ENCODE measurements at places on chromosomes 3 and 15.

GRCh38 chr3:194130807-194131589 is 5.0 kb upstream of the HES1 start:
- peak; percentile 96 for DNase-seq

DNA sequence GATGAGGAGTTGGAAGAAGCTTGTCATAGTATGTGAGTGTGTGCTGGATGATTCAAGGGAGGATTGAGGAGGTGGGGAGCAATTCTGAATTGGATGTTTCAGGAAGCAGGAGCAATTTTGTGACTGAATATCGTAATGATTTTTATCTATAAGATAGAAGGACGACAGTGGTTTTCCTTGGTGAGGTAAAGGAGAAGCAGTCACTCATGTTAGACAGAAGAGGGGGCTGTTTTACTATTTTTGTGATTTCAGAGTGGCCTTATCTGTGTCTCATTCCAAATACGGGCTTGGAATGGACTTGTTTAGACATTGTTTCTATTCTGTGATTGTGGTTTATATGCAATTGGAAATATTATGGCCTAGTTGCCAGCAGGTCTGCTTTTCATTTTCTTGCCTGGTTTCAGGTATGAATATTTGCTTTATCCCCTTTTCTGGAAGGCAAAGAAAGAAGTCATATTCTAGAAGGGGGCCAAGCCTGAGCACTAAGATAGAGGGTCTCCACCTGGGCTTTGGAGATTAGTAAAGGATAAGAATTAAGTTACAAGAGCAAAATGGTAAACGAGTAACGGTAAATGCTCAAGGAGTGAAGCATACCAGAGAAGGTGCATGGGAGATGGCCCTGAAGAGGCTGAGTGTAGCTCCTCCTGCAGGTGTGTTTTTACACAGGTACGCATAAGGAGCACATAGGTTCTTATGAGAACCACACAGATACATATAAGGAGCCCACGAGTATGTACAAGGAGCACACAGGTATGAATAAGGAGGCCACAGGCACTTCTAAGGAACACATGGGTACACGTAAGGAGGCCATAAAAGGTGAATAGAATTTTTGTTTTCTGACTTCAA is 124.6 kb upstream of the KCNAB1 start:
- peak; percentile 66 for DNase-seq

GRCh38 chr15:55858661-55859060 is 115.7 kb upstream of the PRTG start:
- no peak for DNase-seq

GRCh38 chr3:113531826-113532697 is at the start of gene SIDT1:
Gene SIDT1, plus strand, starts transcription at chr3:113532555. Its CDS starts 467 bp downstream, at chr3:113533022.
- peak; percentile 37 for DNase-seq

DNA sequence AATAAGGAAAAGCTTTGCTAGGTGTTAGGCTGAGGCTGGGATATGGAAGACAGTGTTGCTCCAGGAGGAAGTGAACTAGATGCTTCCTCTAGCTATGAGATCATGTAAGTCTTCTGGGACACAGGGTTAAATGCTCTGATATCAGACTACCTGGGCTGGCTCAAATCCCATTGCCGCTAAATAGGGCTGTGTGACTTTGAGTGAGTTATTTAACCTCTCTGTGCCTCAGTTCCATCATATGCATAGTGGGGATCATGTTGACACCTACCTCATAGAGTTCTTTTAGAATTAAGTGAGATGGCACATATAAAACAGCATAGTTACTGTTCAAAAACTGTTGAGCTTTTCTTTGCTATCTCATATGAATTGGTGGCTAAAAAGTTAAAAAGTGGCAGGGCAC is 12.6 kb downstream of the RPLP1 start:
- no peak for DNase-seq

DNA sequence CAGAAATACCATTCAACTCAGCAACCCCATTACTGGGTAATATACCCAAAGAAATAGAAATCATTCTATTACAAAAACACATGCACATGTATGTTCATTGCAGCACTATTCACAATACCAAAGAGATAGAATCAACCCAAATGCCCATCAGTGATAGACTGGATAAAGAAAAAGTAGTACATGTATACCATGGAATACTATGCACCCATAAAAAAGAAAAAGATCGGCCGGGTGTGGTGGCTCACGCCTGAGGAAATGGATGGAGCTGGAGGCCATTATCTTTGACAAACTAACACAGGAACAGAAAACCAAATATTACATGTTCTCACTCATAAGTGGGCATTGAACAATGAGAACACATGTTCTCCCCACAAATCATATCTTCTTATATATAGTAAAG is 75.7 kb upstream of the TNFSF10 start:
- DNase-seq = no peak

- no peak for DNase-seq
Observed at GRCh38 chr15:101272584-101272983, 4.7 kb downstream of the SELENOS start.

DNA sequence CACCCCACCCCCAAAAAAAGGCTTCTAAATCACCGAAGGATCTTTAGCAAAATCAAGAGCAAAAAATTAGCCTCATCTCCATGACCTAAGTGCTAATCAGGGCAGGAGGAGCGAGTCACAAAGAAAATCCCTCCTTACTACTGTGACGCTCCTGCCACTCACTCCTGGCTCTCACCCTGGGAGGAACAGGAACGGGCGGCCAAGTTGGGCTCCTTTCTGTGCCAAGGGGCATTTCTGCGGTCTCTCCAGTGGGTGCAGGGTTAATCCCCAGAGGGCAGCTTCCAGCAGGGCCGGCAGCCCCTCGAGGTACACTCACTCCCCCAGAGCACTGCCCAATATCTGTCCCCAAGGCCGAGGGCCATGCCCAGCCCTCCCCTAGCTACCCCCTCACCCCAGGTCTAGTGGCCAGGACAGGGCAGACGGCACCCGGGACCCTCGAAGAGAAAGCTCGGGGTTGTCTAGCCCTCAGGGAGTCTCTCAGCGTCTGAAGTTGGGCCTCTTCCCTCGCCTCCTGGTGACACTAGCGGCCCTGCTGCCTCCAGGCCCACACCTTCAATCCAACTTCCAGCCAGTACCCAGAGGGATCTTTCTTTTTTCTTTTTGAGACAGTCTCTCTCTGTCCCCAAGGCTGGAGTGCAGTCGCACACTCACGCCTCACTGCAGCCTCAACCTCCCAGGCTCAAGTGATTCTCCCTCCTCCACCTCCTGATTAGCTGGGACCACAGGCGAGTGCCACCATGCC is 706 bp downstream of the CAV3 start:
- no peak for DNase-seq

GRCh38 chr3:62378311-62378789 is 5.0 kb upstream of the FEZF2 start:
- DNase-seq = no peak

GRCh38 chr15:40792394-40792793 is 14.5 kb upstream of the ZFYVE19 start:
- no peak for DNase-seq

All from T47D (cell line).